ENCODE measurements at places on chromosomes 5 and 9.
A peak's percentile ranks its signal among the peaks of the same experiment; 100 is the strongest.

GRCh38 chr5:80195837-80196400, 59.9 kb downstream of the SERINC5 start:
- peak; percentile 25 for DNase-seq

DNA sequence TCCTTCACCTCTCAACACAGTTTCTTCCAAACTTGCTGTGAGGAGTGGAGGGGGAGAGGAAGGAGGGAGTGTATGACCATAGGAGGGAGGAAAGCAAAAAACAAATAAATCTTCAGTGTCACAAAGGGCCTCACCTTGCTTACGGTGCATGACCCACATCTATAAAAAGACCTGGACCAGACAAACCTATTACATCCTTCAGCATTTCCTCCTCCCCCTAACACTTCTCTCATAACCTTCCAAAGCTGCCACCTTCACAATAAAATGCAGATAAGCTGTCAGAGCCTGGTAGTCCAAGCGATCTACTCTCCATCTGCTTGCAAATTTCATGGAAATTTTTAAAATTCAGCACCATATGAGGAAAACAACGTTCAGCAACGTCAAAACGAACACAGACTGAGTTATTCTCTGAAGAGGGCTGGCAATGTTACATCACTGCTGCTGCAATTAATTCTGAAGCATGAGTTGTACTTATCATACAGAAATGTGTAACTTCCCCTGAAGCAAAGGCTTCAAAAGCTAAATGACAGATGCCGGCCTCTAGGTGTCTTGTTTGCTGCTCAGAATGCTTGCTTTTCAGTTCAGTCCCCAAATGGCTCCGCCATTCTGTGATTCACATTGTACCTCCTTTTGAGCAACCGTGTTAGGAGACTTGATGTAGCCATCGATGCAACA, 62.9 kb downstream of the EFNA5 start:
- no peak for DNase-seq

GRCh38 chr9:95004411-95005277, 278.1 kb downstream of the AOPEP start:
- DNase-seq = peak; percentile 57

- no peak for DNase-seq
These were observed 38.2 kb downstream of the GZMK start for GRCh38 chr5:55062039-55062779.

DNA sequence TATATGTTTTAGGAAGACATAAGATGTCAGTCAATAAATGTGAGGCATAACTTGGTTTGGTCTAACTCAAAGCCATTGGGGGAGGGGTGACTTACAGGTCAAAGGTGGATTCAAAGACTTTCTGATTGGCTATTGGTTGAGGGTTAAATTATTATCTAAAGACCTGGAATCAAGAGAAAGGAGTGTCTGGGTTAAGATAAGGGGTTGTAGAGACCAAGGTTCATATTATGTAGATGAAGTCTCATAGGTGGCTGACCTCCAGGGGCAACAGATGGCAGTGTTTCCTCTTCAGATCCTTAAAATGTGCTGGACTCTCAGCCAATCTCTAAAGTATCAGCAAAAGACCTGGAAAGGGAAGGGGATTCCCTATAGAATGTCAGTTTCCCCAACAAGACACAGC, 51.3 kb upstream of the MINAR2 start:
- no peak for DNase-seq

DNA sequence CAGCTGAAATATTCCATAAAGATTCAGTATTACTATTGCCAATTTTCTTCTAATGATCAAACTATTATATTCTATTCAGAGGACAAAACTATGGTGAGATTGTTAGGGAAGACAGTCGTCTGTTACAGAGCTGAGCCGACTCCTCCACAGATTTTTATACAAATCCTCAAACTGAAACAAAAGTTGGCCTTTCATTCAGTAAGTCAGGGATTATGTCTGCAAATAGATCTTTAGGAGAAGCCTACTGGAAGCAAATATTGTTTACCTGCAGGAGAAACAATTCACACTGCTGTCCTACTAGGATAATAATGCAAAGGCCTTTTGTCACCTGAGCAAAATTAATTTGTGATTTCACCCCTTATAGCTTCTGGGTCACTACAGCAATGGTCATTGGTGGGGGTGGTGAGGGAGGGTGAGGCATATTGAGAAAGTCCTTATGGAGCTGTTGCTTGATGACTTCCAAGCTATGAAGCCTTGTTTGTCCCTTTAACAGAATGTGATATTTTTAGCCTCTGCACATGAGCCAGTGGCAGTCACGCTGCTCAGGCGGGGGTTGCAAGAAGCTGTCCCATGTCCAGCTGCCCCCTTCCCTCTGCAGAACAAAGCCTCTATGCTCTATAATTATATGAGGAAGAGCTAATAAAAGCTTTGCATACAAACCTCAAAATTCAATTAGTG, 200.5 kb upstream of the KLF9 start:
- DNase-seq = no peak

DNA sequence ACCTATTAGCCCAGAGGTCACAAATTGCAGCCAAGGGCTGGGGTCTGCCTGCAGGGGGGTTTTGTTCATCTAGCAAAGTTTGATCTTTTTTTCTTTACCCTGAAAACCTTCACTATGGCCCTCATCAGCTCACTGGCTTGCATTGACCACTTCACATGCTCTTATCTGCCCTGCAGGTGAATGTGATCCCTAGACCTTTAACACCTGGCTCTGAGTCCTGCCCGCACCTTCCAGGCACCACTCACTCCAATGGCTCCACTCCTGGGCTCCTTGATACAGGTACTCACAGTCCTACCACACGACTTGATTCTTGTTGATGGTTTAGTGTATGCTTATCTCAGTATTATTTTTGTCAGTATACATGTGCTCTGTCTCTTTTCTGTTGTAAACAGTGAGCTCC, 92.5 kb downstream of the FEM1C start:
- no peak for DNase-seq

GRCh38 chr5:28077291-28078240, 1039.2 kb upstream of the CDH9 start:
- DNase-seq = peak; percentile 80

DNA sequence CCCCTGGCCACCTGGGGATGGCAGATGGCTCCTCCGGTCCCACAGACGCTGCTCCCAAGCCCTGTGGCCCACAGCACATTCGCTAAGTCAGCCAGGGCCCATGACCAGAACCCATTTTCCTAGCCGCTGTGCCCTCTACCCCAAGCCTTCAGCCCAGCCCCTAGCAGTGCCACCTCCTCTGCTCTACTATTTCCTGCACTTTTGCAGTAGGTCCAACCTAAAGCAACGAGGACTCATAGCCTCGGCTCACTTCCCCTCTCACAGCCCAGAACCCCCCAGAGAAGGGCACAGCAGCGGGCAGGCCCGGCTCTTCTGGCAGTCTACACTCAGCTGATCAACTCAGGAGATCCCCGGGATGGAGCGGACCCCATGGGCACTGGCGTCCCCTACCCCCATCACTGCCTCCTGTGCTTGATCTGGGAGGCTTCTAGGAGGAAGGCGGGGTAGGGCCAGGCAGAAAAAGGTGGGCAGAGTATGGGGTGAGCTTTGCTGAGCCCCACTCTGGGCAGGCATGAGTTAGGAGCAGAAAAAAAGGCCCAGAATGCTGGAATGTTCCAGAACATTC, 111.2 kb downstream of the ZNF354C start:
- no peak for DNase-seq

DNA sequence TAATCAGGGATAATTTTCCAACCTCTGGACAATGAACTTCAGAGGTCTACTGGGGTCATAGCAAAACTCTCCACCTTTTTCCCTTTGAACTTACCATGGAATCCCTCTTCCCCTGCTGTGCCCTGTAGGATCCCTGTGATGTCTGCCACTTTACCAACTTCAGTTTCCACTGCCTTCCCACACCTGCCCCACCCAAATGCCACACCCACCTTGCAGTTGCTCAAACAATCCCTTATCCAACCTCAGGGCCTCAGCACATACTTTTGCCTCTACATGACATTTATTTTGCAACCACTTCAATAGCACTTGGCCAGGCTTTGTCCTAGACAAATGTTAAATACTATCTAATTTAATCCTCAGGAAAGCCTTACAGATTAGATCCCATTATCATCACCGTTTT, 463.7 kb upstream of the WWC1 start:
- no peak for DNase-seq

DNA sequence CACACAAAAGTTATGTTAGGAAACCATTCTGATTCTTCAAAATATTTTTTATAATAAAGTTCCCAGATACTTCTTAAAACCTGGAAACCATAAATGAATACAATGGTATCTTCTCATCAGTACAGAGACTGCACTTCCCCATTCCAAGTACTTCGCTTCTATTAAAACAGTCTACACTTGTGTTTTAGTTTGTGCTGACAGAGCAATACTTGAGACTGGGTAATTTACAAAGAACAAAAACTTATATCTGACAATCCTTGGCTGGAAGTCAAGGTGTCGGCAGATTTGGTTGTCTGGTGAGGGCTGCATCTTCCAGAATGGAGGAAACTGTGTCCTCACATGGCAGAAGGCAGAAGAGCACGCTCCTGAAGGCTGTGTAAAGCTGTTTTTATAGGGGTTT, 70.1 kb downstream of the RFX3 start:
- no peak for DNase-seq

GRCh38 chr9:76756941-76757673, 7.1 kb upstream of the PCA3 start:
- DNase-seq = no peak

- DNase-seq = peak; percentile 62
These were observed 96.0 kb upstream of the SLC12A2 start for GRCh38 chr5:127987354-127988145.

- DNase-seq = peak; percentile 56
These were observed 66.5 kb upstream of the HSPA9 start for GRCh38 chr5:138641547-138642298.

DNA sequence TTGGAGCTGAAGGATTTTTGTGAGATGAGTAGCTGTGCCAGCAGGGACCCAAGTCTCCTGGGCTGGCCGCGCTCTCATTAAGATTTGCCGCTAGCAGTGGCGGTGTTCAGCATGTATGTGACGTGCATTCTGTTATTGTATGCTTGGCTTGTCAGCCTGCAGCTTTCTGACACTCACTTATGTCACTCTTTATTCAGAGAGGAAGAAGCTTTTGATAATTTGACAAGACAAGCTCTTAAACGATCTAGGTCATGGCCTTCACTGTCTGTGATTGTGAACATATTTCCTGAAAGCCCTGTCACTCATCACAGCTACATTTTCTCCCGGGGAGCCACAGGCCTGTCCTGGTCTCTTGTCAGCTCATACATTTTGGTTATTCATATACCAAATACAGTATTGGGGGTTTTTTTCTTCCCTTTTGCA, 98.2 kb upstream of the GRHPR start:
- no peak for DNase-seq

DNA sequence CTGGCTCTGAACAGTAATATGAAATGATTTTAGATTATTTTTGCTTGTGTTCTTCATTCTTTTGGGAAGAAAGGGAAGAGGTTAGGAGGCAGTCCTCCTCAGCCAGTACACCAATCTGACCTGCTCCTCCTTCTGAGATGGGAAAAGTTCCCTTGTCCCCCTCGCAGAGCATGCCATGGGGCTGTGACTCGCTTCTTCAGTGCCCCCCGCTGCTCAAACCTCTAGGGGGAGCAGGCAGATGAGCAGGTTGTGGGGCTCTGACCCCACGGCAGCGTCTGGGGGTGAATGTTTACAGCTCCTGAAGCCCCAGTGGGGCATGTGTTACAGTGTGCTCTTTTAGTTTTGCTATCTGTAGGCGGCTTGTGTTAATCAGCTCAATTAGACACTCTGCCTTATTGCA, 50.9 kb upstream of the KLF9 start:
- no peak for DNase-seq

GRCh38 chr5:81242906-81243436, 9.8 kb downstream of the CKMT2 start:
- no peak for DNase-seq

DNA sequence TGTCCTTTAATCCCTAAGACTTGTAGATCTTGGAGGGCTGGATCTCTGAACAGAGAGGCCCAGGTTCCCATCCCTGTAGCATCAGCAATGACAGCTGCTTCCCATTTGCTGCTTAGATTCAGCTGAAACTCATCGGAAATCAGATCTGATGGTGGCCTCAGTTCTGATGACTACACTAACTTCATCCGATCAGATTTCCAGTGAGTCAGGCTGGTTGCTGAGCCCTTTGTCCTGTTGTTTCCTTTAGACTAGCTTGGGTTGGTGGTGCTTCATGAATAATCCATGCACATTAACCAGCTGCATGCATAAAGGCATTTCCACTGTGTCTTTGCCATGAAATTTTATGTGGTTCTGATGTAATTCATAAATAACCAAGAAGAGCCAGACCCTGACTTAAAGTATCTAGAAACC, 195.2 kb upstream of the TUT7 start:
- DNase-seq = peak; percentile 58

DNA sequence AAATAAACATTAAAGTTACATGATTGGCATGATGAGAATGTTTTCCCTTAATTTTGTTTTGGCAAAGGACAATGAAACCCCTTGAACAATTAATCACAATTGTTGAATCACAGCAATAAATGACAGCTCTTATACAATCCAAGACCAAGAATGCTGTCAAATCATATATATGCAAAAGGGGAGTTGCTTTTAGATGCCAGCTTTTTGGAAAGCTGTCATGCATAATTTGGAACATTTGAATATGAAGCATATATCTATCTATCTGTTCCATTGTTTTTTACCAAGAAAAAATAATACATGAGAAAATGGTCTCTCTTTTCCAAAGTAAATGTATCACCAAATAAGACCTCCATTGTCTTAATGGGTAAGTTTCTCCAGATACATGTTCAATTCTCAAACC, 44.5 kb downstream of the SPOCK1 start:
- no peak for DNase-seq

GRCh38 chr5:80466669-80467485, 21.0 kb upstream of the FAM151B start:
- no peak for DNase-seq

- peak; percentile 44 for DNase-seq
These were observed 1.0 kb downstream of the ELAVL2 start for GRCh38 chr9:23824830-23825591.

Measured in RPMI7951 (cell line).